ENCODE measurements at places on chromosomes 5 and 9.

DNA sequence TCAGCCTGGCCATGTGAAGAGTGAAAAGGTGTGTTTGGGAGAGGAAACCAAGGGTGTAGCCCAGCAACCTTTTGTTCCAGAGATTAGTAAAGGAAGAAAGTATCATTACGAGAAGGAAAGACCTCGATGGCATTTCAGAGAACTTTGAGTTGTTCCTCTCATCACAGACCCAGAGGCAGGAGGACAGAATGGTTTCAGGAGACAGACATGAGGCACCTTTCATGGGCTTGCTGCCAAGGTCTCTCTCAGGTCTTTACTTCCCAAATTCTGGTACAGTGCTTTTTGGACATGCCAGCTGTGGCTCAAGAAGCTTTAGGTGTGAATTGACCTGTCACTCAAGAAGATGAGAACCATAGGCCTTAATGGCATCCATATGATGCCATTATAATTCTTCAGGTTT, 2.8 kb upstream of the MCC start:
- DNase-seq: no peak

DNA sequence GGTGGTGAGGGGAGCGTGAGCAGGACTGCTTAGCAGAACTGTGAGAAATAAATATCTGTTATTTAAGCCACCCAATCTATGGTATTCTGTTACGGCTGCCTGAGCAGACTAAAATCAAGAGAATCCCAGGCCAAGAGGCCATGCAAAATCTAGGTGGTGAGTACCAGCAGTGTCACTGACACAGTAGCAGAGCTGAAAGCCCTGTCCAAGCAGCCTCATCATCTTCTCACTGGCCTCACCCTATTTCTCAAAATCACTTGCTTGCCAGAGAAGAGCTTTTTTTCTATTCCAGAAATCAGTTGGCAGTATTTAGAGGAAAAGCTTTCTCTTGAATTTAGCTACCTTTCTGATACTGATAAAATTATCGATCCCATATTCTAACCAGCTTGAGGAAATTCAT, 68.0 kb downstream of the RETREG1 start:
- no peak for DNase-seq

DNA sequence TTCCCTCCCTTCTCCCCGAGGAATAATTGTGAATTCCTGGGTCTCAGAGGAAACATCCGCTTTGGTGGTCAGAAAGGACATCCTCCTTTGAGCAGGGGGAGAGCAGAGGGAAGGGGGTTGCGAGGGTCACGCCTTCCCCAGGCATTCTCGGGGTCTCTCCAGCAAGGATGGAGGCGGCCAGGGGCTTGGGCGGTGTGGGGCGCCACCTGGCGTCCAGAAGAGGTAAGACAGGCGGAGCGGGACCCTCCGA, 129.1 kb downstream of the KCNIP1 start:
- no peak for DNase-seq

GRCh38 chr5:180034564-180034963, 37.0 kb downstream of the RNF130 start:
- DNase-seq: no peak

Measured in HCT116 (cell line).